SK-N-SH treated with all-trans-retinoic acid at 6 μM for 48 hours (cell line): ENCODE measurements at places on chromosomes 3 and 15.

DNA sequence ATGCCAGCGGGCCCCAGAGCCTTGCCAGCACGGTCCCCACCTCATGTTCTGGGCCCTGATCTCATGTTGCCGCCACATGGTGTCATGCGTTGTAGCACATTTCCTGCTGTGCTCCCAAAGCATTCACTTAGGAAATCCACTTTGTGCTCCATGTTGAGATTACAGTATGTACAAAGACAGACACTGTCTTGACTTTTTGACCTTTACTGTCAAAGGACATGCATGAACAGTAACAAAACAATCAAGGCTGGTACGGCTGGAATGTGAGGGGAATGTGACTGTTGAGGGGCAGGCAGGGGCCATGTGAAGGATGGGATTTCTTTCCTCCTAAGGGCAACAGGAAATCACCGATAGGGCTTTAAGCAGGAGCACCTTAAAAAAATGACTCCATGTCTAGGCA is 53.3 kb upstream of the RPL32 start:
- ATAC-seq: no peak

GRCh38 chr3:95460274-95460673 is 1354.1 kb upstream of the EPHA6 start:
- ATAC-seq: no peak

GRCh38 chr3:195906865-195907683 is 1.3 kb downstream of the TNK2 start:
- no peak for ATAC-seq

DNA sequence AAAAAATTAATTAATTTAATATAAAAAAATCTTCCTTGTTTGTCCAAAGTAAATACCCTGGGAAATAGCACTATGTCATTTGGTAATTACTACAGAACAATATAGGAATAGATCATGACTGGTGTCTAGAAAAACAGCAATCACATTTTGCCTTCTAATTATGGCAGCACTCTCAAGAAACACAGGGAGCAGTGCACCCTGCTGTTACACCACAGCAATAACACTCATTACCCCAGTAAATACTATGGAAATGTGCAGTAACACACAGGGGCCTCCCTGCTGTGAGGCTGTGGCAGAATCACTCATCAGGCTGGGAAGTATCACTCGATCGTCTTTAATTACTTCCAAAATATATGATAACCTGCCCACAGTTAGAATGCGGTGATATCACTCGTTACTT is 646.0 kb downstream of the TUSC7 start:
- ATAC-seq: peak; percentile 94

GRCh38 chr3:104711406-104711805 is 655.3 kb upstream of the ALCAM start:
- no peak for ATAC-seq

- ATAC-seq: no peak
Observed at GRCh38 chr3:66555214-66555844, 54.5 kb upstream of the LRIG1 start.
